ENCODE measurements at places on chromosomes 2 and 18.
A peak's percentile ranks its signal among the peaks of the same experiment; 100 is the strongest.

DNA sequence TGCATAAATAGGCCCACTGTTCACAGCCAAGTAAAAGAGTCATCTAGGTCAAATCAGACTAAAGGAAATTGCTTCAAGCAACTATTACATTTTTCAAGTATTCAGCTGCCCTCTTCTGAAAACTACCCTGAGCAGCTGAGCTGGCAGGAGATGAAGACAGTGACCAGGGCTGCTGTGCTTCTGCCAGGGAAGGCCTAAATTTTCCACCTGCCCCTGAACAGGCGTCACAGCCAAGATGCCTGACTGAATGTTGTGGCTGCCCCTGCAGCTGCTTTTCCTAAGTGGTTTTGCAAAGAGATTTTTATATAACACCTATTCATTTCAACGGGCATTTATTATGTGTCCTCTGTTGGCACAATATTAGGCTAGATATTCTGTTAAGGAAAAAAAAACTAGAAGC is 96.7 kb upstream of the RPE start:
- no peak for DNase-seq

- no peak for DNase-seq
Measured at GRCh38 chr2:181371782-181372645, 85.2 kb upstream of the ITGA4 start.

DNA sequence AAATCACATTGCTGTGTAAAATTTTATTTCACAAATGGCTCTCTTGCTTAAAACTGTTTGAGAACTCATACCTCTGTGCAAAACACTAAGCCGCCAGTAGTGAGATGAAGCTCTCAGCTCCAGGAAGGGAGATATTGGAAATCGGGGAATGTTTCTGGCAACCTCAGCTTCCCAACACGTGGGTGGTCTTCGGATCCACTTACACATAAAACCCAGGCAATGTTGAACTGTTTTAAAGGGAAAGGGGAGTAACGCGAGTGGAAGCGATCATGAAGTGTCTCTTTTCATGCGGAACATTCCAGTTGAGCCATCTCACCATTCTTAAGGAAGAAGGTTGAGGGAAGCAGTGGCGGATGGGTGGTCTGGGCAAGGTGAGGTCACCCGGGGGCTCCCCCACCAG is 136.8 kb downstream of the ASB1 start:
- DNase-seq: no peak

- no peak for DNase-seq
Measured at GRCh38 chr18:32769586-32770053, 3.2 kb downstream of the KLHL14 start.

GRCh38 chr2:213420828-213421385 is 136.6 kb downstream of the SPAG16 start:
- DNase-seq: no peak

DNA sequence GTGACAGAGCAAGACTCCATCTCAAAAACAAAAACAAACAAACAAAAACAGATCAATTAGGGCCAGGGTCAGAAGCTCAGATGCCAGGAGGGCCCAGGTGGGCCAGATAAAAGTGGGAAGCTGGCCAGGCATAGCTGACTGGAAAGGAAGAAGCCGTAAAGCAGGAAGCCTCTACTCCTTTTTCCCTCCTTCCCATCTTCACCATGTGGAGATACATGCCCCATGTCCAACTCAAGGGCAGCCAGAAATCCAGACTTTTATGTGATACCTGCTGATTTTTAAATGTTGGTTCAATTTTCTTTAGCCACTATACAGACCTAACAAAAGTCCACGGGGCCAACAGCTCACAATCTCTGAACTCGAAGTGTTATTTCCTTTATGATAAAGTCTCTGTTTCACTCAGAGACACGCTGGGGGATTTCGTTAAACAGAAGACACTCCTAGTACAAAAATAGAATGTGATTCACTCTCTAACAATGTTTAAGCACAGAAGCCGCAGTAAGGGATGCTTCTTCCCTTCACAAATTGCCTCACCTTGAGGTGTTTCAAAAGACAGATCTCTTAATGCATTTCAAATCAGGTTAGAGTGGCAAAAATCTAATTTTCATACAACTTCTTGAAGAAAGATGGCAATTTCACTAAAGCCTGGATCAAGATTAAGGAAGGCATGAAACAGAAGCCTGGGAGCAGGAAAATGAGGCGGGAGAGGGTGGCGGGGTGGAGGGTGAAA is 14.0 kb downstream of the TMEM247 start:
- DNase-seq: no peak

- DNase-seq: no peak
Measured at GRCh38 chr2:175834477-175834876, 167.6 kb downstream of the LNPK start.

- no peak for DNase-seq
Measured at GRCh38 chr18:42534313-42534712, 579.3 kb downstream of the PIK3C3 start.

- peak; percentile 74 for DNase-seq
Measured at GRCh38 chr2:100260712-100261620, 61.3 kb downstream of the LONRF2 start.

DNA sequence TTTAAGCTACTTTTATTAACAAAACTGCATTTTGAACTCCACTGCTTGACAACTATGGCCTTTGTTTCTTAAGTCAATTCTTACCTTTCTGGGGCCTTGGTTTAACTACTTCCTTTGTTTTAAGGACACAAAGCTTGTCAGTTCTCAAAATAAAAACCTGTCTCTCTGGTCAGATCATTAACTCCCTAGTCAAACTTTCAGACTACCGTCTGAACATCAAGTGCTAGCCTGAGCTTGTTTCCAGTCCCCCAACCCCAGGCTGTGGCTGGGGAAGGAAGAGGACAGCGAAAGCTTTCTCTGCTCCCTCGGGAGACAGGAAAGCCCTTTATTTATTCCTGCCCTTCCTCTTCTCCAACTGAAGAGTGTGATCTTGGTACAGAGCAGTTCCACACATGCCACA is 1.7 kb downstream of the SH3YL1 start:
- DNase-seq: peak; percentile 16

DNA sequence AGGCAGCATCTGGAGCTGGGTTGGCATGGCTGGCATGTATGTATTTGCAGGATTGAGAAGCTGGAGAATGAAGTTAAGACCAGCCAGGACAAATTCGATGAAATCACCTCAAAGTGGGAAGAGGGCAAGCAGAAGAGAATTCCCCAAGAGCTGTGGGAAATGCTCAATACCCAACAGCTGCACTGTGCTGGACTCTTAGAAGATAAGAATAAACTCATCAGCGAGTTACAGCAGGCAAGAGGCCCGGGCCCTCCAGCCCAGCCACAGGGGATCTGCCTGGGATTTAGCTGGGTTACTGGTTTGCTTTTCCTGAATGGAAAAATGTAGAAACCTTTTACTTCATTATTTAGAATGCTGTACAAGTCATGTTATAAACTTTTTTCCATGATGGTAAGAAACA is 22.5 kb downstream of the DRC1 start:
- no peak for DNase-seq

- DNase-seq: peak; percentile 77
Measured at GRCh38 chr18:24271381-24272228, 126.0 kb downstream of the OSBPL1A start.
